Heart left ventricle (tissue), 16 donors: ENCODE measurements at places on chromosomes 3 and 15. TPM values are rescaled to one million over a fixed set of nuclear protein-coding genes. Genes with fewer than 3 reads are reported as not detected.

GOLGA6L4 gene
- 0.88 TPM for total RNA-seq

TBL1XR1 gene
- total RNA-seq = 92.8 TPM

ALPK3 gene
- 140 TPM for total RNA-seq

SGO1 gene
- total RNA-seq = 0.12 TPM

AHSG gene
- total RNA-seq = not detected

CFAP91 gene
- total RNA-seq = 1.4 TPM

ALG1L2 gene
- total RNA-seq = not detected

SLC28A1 gene
- total RNA-seq = 0.64 TPM

C3orf18 gene
- total RNA-seq = 56.8 TPM

ATP2B2 gene
- total RNA-seq = 0.11 TPM

MYH15 gene
- total RNA-seq = 0.35 TPM

TCF12 gene
- total RNA-seq = 31.8 TPM

DNA sequence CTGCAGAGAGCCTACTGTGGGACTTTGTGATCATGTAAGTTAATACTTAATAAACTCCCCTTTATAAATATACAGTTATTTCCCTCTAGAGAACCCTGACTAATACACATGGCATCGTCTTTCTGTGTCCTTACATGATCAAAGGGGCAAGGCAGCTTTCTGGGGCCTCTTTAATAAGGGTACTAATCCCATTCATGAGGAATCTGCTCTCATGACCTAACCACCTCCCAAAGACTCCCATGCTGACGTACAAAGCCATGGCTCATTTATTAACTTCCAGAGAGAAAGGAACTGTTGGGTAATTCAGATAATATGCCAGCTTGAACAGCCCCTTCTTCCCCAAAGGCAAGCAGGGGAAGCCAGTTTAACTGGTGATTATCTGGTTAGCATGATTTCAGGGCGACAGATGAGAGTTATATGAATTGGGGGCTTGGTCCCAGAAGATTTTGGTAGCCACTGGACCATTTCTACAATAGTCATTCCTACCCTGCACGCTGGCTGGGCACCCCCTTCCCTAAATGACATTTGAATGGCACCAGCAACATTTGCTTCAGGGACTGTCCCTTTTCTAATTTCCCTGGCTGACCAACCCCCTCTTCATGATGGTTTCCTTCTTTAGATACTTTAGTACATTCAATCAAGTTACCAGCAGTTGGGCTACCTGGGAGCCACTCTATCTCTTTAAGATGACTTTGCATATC is 83.6 kb upstream of the C3orf80 start:
- DNase-seq = no peak

- DNase-seq = peak; percentile 67
Measured at GRCh38 chr3:186097663-186098451, 11.0 kb downstream of the ETV5 start.

DNA sequence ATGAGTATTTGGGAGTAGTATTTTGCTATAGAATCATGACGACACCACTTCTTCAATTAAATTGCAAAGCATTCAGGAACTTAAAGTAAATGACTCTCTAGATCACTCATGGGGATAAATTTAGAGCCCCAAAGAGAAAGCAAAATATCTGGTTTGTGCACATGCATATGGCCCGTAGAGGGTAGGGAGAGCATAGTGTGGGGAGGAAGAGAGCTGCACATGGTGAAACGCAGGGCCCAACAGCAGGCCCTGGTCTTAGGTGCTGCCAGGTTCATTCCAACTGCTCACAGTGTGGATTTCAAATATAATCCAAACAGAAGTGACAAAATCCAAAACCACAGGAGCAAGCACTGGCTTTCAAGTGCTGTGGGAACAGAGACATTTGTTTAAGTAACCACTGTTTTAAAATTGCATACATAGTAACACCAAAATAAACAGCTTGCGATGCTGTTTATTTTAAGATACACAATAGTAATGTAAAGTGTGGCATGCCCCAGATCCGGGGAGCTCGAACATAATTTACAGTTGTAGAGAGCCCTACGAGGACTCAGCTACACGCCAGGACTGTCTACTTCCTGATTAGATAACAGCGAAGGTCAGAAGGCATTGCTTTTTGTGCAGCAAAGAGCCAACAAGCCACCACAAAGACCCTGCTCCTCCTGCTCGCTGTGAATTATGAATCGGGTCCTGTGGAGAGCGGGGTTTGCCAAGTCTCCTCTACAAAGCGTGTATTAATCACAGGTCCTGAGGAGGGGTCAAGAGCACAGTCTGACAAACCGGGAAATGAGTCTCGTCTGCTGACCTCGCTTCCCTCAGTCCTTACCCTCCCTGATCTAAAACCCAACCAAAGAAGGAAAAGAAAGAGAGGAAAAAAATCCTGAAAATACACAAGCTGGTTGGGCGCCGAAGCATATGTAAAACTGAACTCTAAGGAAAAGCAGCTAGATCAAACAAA is 80.6 kb downstream of the MEIS2 start:
- DNase-seq = peak; percentile 29

DNA sequence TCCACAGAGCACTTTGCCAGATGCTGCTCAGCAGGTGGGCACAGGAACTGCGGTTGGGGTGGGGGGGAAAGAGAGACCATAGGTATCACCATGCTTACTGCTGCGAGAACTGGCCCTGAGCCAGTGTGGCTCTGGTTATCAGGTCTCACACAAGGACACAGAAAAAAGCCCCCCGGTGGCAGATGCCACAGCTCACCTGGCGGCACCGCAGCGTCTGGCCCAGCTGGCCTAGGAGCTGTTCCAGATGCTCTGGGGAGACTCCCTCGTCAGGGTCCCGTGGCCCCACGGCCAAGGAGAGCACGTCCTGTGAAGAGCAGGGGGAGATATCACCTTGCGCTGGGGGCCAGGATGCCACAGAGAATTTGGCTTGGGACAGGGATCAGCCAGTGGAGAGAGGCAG is 10.8 kb downstream of the CDAN1 start:
- DNase-seq = no peak

GRCh38 chr3:61417352-61417751 is 144.0 kb upstream of the PTPRG start:
- DNase-seq = no peak

DNA sequence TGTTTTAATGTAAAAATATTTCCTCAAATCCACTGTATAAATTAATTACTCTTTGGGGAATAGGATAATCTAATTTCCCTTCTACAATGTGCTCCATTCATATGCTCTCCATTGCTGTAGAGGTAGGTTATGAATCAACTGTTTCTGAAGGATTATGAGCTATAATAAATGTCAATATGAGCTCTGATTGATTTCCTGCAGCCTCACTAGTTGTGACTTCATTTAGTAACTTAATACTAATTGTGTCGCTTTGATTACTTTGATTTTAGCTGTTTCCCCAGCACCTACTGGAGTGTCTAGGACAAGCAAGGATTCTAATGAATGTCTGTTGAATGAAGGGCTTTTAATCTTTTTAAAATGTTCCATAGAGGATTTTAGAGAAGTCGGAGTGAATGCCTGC is 236.8 kb upstream of the NR2E3 start:
- DNase-seq = no peak

GRCh38 chr3:152613851-152614250 is 221.1 kb upstream of the P2RY1 start:
- DNase-seq = no peak

DNA sequence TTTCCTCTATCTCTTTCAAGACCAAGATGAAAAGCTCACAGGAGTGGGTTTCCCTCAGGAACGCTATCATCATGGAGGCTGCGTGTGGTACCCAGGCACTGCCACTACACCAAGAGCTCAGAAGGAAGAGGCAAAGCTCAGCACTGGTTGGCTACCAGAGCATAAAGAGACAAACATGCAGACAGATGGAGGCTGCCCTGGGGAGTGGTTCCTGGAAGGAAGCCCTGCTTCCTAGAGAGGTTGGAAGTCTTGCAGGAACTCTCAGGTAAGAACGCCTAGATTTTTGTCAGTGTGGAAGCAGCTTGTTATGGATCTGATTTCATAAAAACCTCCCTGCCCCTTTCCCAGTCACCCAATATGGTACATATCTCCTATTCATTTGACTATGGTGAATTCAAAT is 49.9 kb upstream of the ADCY5 start:
- DNase-seq = no peak

GRCh38 chr3:49124991-49125670 is 4.5 kb upstream of the USP19 start:
- peak; percentile 60 for DNase-seq

- DNase-seq = no peak
Measured at GRCh38 chr3:15955968-15956367, 158.2 kb upstream of the ANKRD28 start.

DNA sequence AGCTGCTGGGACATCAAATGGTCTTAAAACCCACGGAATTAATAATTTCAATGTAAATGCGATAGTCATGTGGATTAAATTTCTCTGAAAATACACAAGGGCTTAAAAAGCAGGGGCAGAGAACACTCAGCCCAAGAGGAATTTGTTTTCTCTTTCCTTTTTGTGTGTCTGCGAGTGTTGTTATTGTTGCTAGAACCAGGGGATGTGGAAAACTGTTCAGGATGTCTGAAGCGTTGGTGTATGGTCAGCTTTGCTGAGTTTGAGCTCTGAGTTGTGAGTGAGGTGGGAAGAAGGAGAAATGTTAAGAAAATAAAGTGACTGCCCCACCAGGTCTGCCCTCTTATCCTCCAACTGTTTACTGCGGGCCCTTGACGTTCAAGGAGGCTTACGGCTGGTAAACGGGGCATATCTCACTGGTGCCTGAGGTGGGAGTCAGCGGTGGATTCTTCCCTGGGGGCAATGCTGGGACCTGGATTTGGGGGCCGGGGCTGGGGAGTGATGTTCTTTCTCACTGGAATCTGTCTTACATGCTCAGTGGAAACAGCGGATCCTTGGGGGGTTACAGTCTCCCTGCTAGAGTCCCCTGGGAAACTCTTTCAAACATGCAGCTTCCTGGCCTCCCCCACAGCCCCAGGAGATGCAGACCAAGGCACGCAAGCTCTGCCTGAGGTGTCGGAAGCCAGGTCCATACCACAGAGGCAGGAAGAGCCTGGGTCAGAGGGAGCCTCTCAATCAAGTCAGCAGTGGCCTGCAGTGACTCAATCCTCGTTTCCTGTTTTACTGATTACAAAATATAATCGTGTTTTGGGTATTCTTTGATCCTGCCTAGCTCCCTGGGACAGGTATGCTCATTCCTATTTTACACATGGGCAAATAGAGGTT is 41.8 kb downstream of the ITGA11 start:
- peak; percentile 16 for DNase-seq

DNA sequence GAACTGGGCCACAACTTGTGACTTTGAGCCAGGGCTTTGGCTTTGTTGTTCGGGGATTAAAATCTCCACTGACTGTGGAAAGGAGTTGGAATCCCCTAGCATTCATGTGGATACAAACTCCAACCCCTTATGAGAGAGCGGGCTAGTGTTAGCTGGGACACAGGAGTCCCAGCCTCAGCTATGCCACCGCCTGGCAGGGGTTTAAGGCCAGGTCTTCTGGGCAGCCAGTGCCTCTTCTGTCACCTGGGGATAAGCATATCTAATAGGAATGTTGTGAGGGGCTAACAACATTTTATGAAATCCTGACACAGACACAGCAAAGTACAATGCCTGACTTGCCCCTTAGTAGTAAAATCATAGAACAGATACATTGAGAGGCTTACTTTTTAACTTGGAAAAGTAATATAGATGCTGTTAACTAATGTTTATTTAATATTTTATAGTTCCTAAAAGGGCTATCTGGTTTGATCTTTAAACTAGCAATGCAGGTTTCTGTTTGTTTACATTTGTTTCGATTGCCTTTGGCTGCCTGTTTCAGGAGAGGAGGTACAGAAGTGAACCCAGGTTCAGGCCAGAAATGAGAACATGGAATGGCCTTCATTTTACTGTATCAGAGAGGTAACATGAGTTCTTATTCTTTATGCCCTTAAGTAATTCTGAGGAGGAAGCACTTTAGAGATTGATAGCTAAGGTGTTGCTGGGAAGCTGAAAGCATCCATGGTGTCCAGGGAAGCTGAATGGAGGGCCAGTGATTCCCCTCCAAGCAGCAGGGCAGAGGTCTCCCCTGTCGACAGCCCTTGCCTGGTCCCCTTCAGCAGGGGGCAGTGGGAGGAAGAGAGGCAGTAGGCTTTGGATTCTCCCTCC is 8.7 kb downstream of the GPR160 start:
- no peak for DNase-seq

DNA sequence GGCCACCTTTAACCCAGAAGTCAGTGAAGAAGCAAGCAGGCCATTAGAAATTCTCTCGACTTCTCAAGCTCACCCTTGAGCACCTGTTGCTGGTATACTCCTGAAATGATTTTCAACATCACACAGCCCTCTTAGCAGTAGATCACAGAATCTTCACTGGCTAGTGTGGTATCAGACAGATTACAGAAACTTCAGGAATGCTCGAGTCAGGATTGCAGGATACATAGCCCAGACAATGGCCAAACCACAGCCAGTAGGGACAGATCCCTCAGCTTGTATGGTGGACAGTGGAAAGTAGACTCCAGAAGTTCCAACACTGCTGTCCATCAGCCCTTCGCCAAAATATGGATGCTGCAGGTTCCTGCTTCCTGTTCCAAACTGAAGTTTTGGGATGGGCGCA is 4.5 kb upstream of the KLHL40 start:
- no peak for DNase-seq

DNA sequence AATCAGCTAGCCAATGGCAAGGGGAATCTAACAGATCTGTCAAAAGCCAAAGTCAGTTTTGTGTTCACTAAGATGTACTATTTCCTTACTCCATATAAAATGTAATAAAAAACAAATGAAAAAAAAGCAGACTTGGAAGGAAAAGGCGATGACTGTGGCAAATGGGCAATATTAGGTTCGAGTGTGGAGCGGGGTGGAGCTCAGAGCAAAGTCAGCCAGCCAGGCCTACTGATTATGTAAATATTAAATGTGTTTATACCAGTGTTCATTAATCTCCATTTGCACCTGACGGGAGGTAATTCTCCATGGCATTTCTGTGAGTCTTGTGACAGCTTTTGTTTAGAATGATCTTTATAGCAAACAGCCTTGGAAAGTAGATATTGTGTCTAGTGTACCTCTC is 96.2 kb upstream of the KCNMB2 start:
- no peak for DNase-seq

- no peak for DNase-seq
Measured at GRCh38 chr3:190013943-190014924, 106.5 kb downstream of the P3H2 start.

GRCh38 chr15:45536934-45537333 is 14.4 kb upstream of the SLC30A4 start:
- no peak for DNase-seq

DNA sequence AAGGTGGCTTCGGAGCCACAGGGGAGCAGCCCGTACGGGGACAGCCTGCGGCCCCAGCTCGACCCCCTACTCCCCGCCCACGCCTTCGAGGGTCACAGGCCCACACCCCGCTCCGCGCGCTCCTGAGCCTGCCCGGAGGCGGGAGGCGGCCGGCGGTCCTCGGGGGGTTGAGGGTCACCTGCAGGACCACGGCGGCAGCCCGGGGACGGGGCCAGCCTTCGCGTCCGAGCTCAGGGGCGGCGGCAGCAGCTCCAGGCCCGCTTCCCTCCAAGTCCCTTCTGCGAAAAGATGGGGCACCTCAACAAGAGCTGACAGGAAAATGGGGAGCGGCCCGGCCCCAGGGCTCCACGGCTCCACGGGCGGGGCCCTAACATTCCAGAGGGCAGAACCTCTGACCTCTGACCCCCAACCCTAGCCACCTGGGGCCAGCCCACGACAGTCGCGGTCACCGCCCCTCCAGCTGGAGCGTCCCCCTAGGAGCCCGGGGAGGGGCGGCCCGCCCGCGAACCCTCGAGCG is 428 bp downstream of the LYSMD4 start:
- DNase-seq = peak; percentile 80
